ENCODE measurements at places on chromosomes 16 and 17.

DNA sequence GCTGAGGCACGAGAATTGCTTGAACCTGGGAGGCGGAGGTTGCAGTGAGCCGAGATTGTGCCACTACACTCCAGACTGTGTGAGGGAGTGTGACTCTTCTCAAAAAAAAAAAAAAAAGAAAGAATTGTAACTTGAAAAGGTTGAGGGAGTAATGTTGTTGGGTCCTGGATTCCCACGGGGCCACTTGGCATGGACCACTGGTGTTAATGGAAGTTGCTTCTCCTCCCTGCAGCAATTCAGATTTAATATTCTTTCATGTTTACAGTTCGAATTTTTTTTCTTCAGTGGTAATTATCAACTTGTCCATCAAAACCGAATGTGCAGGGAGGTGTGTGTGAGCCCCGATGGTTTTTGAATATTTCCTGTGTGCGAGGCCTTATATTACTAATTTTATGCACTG, 7.2 kb downstream of the EPN2 start:
- no peak overlapping the region for H3K4me3 ChIP-seq
- H3K4me1 ChIP-seq = no peaks in the 10 kb centered on the region
- H3K27me3 ChIP-seq = peaks cover 12% of the 10 kb centered on the region
- no peak overlapping the region for H3K27ac ChIP-seq
- H3K36me3 ChIP-seq = no peaks in the 10 kb centered on the region

GRCh38 chr16:64469906-64470702, 651.8 kb downstream of the CDH11 start:
- H3K27me3 ChIP-seq = no peaks in the 10 kb centered on the region
- DNase-seq = no peak
- no peak overlapping the region for H3K27ac ChIP-seq
- no peaks in the 10 kb centered on the region for H3K4me1 ChIP-seq
- no peak overlapping the region for H3K4me3 ChIP-seq

- no peaks in the 10 kb centered on the region for H3K27me3 ChIP-seq
- no peak overlapping the region for H3K4me3 ChIP-seq
- no peak for DNase-seq
- no peaks in the 10 kb centered on the region for H3K4me1 ChIP-seq
- no peak overlapping the region for H3K27ac ChIP-seq
- H3K36me3 ChIP-seq = no peaks in the 10 kb centered on the region
Measured at GRCh38 chr16:83363521-83363920, 444.3 kb upstream of the HSBP1 start.

DNA sequence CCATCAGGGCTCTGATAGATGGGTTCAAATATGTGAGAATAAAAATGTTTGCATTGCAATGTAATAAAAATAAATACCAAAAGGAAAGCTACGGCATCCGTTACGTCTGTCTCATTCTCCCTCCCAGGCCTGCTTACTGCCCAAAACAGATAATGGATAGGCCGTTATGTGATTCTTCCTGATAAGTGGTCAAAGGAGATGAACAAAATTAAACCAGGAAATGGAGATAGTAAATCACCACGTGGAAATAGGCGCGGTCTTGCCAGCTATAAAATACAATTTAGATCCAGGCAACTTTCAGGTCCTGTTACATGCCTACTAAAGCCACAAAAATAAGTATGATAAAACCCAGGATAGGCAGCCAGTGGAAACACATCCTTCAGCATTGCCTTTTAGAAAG, 49.5 kb upstream of the CCL1 start:
- peaks cover 37% of the 10 kb centered on the region for H3K27me3 ChIP-seq
- H3K36me3 ChIP-seq = no peaks in the 10 kb centered on the region
- H3K4me1 ChIP-seq = peaks cover 25% of the 10 kb centered on the region
- H3K4me3 ChIP-seq = no peak overlapping the region
- no peak overlapping the region for H3K27ac ChIP-seq

DNA sequence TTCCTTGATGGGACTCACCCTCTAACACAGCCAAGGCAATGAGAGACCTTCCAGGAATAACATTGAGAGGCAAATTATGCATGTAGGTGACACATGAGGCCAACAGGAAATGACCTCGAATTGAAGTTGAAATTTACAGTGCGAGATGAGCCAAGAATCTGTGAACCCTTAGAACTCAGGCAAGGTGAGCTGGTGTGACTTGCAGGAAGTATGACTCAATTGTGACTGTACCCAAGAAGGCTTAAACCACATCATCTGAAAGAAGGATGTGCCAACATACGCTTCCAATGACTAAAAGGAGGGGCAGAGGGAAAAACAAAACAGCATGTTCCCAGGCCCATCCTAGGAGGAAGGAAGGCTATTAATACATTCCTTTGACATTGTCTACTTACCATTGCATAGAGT, 44.8 kb downstream of the PITPNC1 start:
- DNase-seq = peak; percentile 66
- peaks cover 11% of the 10 kb centered on the region for H3K36me3 ChIP-seq
- H3K4me1 ChIP-seq = peaks cover 37% of the 10 kb centered on the region
- peaks cover 2% of the 10 kb centered on the region for H3K27me3 ChIP-seq

GRCh38 chr16:66290431-66290830, 76.1 kb upstream of the CDH5 start:
- no peaks in the 10 kb centered on the region for H3K27me3 ChIP-seq
- H3K27ac ChIP-seq = no peak overlapping the region
- no peak for DNase-seq
- no peaks in the 10 kb centered on the region for H3K4me1 ChIP-seq
- no peak overlapping the region for H3K4me3 ChIP-seq

DNA sequence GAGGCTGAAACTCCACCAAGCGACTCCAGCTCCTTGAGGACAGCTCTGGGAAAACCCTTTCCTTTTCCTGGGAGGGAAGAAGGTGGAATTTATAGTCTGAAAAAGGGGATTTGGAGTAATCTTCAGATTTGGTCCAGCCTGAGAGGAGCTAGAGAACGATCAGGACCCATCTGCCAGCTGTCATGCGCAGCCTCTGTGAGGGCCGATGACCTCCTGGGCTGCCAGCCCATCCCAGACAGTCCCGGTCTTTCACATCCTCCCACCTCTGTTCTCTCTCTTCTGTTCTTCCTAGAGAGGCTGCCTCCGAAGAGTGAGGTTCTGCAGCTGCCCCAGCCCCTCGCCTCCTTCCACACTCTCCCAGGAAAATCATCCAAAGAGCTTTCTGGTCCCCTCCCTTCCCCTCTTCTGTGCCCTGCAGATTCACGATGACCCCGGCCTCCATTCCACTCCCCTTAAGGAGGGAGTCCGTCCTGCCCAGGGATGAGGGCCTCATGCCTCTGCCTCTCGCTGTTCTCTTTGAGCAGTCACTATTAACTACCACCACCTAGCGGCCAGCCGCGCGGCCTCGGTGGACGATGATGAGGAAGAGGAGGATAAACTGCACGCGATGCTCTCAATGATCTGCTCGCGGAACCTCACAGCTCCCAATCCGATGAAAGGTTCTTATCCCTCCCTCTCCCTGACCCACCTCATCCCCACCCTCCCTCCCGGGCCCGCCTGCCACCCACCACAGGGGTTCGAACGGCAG, 29.6 kb downstream of the SGSM2 start:
- H3K27me3 ChIP-seq = no peaks in the 10 kb centered on the region
- no peak overlapping the region for H3K4me3 ChIP-seq
- no peak overlapping the region for H3K27ac ChIP-seq

All from T-helper 2 cell treated with Interferon-gamma antibody and Interleukin-4, amounts not matched to agents 5 μg/mL and 100 μg/mL, for 36 hours (primary cell).